Activated T-cell treated with anti-CD3 and anti-CD28 coated beads for 4 hours (primary cell): ENCODE measurements at places on chromosomes 7 and 10.
A peak's percentile ranks its signal among the peaks of the same experiment; 100 is the strongest.

- DNase-seq: peak; percentile 37
These were observed 4.7 kb downstream of the NFE2L3 start for GRCh38 chr7:26156451-26157420.

GRCh38 chr7:55304018-55304762 lies 60.9 kb upstream of the LANCL2 start:
- no peak for DNase-seq

DNA sequence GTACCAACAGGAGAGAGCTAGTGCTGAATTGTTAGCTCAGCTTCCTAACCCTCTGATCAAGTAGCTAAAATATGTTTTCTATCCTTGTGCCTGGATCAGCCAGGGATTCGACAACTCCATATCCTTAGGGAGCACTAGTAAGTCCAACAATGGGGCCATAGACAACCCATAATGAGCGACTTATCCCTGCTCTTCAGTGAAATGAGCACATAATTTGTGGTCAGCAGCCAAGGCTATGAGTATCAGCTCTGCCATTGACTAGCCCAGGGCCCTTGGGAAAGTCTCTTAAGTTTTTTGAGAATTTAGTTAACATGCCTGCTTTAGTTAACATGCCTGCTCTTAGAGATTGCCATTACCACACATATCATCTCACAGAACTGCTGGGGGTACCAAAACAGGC lies 39.3 kb downstream of the COL1A2 start:
- no peak for DNase-seq

DNA sequence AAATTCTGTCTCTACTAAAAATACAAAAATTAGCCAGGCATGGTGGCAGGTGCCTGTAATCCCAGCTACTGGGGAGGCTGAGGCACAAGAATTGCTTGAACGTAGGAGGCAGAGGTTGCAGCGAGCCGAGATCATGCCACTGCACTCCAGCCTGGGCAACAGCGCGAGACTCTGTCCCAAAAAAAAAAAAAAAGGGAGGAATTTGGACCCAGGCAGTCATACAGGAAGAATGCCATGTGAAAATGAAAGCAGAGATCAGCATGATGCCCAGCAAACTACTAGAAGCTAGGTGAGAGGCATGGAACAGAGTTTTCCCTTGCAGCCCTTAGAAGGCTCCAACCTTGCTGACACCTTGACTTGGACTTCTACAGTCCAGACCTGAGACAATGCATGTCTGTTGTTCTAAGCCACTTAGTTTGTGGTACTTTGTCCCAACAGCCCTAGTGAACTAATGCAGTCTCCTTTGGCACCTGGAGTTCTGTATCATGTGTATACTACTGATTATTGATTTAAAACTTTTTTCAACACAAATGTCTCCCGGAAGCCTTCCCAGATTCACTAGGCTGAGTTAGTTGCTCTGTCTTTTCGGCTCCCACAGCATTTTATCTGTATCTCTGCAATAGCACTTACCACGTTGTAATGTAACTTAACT lies 10.2 kb upstream of the BAG3 start:
- DNase-seq: no peak

GRCh38 chr10:99172950-99173349 lies 62.7 kb downstream of the HPSE2 start:
- no peak for DNase-seq
